ENCODE measurements at places on chromosomes 12 and 14.

GRCh38 chr12:69415471-69416275, 54.5 kb upstream of the FRS2 start:
- DNase-seq, result no peak

DNA sequence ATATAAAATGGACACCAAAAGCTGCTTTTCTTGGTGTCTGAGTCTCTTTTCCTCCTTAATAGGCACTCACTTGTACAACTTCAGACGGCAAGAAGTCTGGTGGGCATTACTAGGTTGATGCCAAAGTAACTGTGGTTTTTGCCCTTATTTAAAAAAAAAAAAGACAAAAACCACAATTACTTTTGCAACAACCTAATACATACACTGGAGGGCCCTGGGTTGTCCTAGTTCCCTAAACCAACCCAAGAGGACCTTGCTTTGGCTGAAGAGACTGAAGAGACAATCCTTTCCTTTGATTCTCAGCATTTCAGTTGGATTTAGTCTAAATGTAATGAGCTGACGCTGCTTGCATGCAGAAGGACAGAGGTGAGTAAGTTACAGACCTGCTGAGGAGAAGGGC, 16.2 kb upstream of the PLEKHG3 start:
- DNase-seq, result no peak

DNA sequence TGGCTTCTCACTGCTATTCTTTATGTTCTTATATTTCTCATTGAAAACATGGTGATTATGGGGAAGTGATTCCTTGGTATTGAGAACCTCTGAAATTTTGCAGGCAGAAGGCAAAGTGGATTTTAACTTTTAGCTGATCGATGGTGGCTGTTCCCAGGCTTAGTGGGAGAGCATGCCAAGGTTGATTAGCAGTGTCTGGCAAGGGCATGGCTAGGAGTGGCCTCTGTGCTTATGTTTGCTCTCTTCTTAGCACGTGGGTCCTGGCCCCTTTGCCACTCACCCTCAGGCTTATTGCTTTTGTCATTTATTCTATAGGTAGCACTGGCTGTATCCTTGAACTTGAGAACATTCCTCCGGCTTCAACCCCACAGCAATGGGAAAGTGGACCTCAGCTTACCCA, 2.1 kb downstream of the MVK start:
- no peak for DNase-seq

DNA sequence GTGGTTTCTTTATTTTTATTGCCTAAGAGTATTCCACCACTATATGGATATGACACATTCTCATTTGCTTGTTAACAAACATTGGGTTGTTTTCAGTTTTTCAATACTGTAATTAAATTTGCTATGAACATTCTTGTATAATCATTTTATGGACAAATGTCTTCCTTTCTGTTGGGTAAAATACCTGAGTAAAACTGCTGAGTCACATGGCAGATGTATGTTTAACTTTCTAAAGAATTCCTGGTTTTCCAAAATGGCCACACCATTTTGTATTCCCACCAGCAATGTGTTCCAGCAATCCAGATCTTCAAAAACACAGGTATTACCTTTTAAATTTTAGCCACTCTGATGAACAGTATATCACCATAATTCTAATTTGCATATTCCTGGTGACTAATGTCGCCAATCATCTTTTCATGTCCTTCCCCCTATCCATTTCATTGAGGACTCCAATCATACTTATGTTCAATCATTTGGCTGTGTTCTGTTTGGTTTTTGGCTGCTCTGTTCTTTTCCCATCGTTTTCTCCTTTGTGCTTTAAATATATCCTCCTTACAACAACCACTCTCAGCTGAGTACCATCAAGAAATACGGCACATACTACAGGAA, 36.0 kb downstream of the CDK17 start:
- DNase-seq, result no peak

- no peak for DNase-seq
Measured at GRCh38 chr14:104187931-104188726, 49.7 kb downstream of the KIF26A start.

DNA sequence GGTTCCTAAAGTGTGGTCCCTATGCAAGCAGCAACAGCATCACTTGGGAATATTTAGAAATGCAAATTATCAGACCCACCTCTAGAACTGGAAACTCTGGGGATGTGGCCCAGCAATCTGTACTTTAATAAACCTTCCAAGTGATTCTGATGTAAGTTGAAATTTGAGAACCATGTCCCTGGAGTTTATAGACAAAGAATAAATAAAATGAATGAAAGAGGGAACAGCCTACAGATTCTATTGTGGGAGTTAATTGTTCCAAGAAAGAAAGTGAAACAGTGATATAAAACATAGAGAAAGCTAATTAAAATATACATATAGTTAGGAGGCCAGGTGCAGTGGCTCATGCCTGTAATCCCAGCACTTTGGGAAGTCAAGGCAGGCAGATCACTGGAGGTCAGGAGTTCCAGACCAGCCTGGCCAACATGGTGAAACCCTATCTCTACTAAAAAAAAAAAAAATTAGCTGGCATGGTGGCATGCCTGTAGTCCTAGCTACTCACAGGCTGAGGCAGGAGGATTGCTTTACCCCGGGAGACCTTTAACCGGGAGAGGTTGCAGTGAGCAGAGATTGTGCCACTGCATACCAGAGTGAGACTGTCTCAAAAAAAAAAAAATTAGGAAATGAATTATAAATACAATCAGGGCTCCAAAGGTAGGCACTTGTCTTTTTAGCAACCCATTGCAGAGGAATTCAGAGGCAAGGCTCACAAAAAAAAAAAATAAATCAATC, 507.5 kb downstream of the NAV3 start:
- DNase-seq, result no peak

DNA sequence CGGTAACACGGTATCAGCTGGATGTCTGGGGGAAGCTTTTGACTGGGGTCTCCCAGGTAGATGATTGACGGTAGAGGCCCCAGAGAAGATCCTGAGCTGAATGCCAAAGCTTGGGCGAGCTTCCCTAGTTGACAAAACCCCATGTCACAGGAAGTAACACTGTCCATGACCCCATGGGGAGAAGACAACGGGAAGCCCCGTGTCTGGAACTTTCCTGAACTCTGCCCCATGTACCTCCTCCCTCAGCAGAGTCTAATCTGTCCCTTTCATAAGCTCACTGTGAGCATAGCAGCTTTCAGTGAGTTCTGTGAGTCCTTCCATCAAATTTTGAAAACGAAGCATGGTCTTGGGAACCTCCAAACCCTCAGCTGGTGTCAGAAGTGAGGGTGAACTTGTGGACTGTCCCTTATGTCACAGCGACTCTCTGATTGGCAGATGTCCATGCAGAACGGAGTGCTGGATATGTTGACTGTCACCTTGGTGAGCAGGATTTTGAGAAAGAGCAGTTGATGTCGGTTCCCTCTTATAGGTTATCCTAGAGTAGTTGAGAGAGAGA, 29.7 kb upstream of the BEGAIN start:
- DNase-seq, result no peak

GRCh38 chr12:22046090-22046967, at the start of gene CMAS:
CMAS (plus strand) TSS chr12:22046218; CDS start chr12:22046304, 86 bp downstream.
- DNase-seq, result peak; percentile 75

DNA sequence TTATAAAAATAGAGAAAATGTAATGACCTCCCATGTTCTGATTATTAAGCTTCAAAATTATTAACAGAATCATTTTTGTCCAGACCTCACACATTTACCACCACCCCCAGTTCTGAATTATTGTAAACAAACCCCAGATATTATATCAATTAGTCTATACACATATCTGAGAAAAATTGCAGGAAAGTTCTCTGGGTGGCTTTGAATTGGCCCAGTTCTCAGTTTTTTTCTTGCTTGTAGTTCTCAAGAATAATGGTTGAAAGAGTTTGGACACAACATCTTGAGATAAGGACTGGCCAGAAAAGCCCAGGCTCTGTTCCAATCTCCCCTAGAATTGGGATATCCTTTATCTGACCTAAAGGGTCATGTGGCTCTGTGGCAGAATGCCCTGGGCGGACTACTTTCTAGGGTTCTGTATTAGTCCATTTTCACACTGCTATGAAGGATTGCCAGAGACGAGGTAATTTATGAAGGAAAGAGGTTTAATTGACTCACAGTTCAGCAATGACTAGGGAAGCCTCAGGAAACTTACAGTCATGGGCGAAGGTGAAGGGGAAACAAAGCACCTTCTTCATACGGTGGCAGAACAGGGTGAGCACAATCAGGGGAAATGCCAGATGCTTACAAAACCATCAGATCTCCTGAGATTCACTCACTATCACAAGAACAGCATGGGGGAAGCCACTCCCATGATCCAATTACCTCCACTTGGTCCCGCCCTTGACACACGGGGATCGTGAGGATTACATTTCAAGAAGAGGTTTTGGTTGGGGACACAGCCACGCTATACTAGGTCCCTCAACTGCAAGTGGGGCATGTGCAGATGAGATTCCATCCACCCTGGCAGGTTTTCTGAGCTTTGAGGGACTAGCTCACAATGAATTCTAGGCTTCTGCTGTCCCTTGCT, 1504.6 kb upstream of the FLRT2 start:
- DNase-seq, result no peak

GRCh38 chr14:95488376-95489213, 27.9 kb downstream of the SYNE3 start:
- DNase-seq, result no peak

DNA sequence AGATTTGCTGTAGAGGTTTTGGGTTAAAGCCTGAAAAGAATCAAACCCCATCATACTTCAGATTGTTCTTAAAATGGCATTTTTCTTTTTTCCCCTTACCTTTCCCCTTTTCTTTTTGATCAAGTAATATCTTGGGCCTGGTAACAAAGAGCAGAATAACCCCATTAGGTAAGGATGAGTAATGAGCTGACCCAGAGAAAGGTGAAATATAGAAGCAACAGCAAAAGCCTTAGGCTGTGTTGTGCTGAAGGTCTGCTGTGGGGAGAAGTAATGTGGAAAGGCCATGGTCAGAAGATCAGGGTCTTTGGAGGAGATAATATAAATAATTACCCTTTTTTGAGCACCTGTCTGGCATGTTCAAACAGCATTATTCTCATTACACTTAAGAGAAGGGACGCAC, 42.3 kb downstream of the MIA2 start:
- DNase-seq, result no peak

GRCh38 chr12:3962631-3963483, 89.7 kb upstream of the PARP11 start:
- no peak for DNase-seq

GRCh38 chr12:45852508-45852907, 123.0 kb downstream of the ARID2 start:
- DNase-seq, result no peak

DNA sequence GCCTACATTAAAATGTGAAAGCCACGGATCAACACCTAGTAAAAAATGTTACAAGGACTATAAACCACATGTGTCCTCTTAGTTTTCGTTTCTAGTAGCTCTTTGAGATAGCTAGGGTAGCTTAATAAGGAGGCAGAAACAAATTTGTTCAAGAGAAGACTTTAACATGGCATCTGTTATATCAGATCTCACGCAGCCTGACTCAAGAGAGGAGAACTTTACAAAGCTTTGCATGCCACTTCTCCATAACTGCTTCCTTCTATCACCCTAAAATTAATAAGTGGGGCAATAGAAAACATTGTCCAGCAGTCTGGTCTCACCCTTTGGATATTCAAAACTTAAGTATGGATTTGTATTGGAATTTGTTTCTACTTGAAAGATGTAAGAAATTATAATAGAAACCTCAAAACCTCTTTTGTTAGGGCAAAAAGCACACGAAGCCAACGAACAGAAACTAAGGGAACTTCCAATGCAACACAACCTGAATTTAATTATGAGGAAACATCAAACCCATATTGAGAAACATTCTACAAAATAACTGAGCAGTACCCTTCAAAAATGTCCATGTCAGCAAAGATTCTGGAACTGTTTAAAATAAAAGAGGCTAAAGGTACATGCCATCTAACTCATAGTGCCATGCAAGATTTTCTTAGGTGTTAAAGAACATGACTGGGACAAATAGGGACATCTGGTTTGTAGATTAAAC, 194.8 kb downstream of the LRIG3 start:
- no peak for DNase-seq

- no peak for DNase-seq
Measured at GRCh38 chr12:15719230-15719629, 70.0 kb downstream of the EPS8 start.

DNA sequence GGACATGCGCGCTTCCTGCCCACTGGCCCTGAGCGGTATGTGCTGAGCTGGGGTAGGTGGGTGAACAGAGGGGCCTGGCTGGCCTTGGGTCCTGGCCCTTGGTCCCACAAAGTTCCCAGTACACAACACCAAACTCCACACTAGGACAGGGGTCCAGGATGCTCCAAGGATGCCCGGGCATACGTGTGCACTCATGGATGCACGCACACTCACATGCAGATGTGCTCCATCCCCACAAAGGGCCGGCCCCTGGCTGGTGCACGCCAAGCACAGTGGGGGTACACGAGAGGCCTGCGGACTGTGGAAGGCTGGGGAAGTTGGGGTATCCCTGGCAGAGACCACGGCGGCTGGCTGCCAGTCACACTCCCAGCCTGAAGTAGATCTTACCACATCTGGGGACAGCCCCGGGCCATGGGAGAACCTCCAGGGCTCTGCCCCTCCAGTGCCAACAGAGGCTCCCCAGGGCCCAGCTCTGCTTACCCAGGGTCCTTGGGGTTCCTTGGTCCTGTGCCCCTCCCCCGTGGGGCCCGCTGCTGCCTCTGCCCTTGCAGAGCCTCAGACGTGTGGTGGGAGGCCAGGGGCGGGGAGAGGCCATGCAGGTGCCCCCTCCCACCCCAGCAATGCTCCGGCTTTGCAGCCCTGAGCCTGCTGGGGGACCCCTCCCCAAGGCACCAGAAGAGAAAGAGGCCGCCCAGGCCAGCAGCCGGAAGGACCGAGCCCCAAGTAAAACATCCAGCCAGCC, 24.0 kb upstream of the NUDT14 start:
- DNase-seq, result no peak

GRCh38 chr12:127556231-127556886, 710.6 kb upstream of the TMEM132C start:
- no peak for DNase-seq

GRCh38 chr12:127280393-127281275, 986.3 kb upstream of the TMEM132C start:
- peak; percentile 54 for DNase-seq

DNA sequence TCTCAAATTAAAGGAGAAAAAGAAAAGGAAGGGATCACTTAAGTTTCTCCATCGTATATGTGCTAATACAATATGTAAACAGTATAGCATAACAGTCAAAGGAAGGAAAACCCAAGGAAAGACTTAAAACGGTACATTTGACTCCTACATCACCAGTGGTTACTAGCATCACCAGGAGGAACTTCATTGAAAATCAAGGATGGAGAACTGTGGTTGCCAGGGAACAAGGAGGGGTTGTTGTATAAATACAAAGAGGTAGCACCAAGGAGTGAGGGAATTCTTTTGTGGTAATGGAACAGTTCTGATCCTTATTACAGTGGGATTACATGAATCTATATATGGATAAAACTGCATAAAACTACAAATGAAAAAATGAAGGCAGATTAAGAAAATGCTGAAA, 1.6 kb downstream of the ZFYVE26 start:
- DNase-seq, result no peak

DNA sequence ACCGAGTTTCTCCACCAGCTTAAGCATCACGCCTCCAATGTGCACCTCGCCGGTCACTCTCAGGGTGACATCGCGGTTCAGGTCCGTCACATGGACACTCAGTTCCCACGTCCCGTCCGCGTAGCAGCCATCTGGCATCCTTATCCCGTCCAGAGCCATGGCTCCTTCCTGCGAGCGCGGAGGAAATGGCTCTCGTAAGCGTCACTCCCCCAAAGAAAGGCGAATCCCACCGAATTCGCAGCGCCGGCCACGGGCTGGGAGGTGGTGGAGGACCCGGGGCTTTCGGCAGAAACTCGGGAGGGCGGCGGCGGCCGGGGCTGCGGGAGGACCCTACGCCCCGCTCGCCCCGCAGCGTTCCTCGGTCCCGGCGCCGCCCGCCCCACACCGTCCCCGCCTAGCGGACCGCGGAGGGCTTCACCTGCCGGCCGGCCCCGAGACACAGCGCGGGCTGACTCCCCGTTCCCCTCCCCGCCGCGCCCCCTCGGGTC, 396 bp downstream of the FERMT2 start:
- DNase-seq, result no peak
